ENCODE measurements at places on chromosomes 4 and X.

GRCh38 chr4:38266616-38267015 is 306.4 kb downstream of the PTTG2 start:
- DNase-seq: no peak

- DNase-seq: no peak
Observed at GRCh38 chrX:40757058-40757457, 21.7 kb upstream of the MED14 start.

DNA sequence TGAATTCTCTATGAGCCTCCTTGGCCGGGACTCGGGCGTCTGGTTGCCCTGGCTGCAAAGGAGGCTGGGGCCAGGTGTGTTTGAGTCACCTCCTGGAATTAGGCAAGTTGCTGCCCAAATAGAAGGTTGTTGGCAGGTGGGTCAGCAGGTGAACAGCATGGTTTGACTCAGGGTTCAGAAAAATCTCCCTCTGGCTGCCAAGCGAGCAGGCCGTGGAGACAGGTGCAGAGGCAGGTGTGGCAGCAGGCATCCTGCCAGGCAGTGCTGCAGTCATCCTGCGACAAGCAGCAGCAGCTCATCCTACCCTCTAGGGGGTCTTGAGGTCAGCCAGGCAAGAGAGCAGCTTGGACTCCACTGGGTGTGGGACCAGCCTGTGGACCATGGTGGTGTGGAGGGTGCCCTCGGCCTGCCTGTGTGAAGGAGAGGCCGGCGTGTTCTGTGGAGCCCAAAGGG is 8.2 kb downstream of the MSANTD1 start:
- no peak for DNase-seq

GRCh38 chrX:132819711-132820264 is 138.6 kb downstream of the HS6ST2 start:
- no peak for DNase-seq

DNA sequence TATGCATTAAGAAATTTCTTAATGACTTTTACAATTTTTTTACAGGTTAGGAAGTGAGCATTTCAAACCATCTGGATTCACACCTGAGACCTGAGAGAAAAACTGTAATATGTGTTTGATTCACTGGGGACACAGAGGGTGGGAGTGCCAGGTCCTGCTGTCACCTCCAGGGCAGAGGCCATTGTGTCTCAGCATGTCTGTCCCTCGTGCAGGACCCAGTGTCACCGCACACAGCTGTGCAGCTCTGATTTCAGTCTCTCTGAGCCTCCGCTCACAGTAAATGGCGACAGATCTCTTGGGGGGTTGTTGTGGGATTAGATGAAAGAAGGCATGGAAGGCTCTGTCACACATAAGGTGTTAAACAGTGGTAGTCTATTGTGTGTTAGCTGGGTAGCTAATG is 23.0 kb upstream of the CLDN24 start:
- no peak for DNase-seq

DNA sequence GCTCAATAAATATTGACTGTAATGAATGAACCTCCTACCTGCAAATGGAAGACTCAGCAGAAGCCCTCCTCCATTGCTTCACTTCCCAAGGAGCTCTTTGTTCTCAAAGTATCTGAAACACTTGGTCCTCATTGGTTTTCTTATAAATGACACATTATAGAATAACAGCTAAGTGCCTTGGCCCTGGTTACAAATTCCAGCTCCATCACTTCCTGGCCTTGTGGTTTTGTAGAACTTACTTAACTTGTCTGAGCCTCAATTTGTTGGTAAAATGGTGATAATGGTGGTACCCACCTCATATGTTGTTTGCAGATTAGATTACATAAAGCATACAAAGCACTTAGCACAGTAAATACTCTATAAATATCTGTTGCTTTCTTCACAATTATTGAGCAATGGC is 25.2 kb upstream of the SMIM20 start:
- DNase-seq: no peak

GRCh38 chr4:184375027-184375426 is 99.3 kb downstream of the IRF2 start:
- DNase-seq: no peak

DNA sequence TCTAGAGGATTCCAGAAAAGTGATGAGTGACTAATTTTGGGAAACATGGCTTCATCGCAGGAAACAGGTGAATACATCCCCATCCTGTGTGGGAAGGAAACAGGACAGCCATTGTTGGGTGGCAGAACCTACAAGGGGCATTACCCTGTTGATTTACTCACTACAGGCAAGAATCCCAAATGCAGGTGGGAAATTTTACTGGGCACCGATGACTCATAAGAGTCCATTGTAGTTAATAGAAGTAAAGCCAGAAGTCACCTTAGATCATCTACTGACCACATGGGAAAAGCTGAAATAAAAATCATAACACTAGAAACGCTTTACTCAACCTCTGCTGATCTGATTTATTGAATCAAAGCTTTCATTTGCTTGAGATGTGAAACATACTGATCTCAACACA is 136.4 kb downstream of the TRIML1 start:
- no peak for DNase-seq

- DNase-seq: no peak
Observed at GRCh38 chrX:154012336-154012991, 7.2 kb downstream of the IRAK1 start.

GRCh38 chr4:5959211-5959982 is 58.8 kb downstream of the C4orf50 start:
- DNase-seq: no peak

- no peak for DNase-seq
Observed at GRCh38 chrX:112662559-112663427, 16.9 kb downstream of the LHFPL1 start.

- peak; percentile 49 for DNase-seq
Observed at GRCh38 chrX:135974279-135974856, 580 bp upstream of the MMGT1 start.

DNA sequence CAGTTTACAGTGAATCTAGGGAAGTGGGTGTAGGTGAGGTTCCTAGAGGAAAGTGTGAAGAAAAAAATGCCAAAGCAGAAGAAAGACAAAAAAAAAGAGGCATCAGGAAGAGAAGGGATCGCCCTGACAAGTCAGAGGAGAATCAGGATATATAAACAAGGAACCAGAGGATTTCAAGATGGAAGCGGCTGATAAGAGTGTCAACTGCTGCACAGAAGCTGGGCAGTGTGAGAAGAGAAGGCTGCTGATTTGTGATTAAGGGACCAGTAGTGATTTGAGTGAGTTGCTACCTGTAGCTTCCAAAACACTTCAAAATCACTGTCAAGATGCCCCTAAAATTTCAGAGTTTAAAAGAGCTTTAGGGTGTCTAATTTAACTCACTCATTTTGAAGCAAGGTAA is 258.2 kb downstream of the PPP3CA start:
- no peak for DNase-seq

DNA sequence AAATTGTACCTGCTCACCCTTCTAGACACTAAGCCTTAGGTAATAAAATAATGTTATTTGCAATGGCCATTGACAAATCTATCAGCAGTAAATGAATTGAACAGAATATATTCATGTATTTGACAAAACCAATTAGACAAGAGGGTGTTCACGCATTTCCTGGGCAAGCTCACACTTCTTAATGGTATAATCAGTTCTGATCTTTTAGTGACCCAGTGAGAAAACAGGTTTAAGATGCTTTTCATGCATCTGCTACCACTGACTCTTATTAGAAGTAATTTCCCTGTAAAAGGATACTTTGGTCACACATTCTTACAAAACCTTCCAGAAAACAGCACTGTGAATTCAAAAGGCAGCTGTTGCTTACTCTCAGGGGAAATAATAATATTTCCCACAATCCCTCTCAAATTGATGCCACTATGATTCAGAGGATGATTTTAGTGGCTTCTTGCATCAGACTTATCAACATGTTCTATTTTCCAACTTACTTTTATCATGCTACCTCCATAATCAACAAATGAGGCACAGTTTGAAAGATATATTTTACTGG is 313.9 kb upstream of the NWD2 start:
- no peak for DNase-seq

- DNase-seq: no peak
Observed at GRCh38 chr4:140126261-140126660, 27.7 kb downstream of the MAML3 start.

DNA sequence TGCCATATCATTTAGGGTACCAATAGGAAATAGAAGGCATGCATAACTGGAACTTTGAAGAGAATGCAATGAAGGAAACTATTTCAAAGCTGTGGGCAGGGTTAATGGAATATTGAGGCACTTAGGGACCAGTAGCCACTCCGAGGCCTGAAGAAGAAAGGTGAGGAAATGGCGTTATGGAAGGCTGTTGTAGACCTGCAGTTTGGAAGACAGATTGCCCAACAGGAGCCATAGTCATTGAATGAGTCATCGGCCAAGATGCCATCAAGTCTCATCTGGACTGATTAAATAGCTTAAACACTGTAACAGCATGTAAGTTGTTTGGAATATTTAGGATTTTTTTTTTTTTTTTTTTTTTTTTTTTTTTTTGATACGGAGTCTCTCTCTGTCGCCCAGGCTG is 11.6 kb downstream of the CXCL13 start:
- no peak for DNase-seq

GRCh38 chrX:46574774-46575381 is 1.3 kb downstream of the CHST7 start:
- DNase-seq: peak; percentile 16

DNA sequence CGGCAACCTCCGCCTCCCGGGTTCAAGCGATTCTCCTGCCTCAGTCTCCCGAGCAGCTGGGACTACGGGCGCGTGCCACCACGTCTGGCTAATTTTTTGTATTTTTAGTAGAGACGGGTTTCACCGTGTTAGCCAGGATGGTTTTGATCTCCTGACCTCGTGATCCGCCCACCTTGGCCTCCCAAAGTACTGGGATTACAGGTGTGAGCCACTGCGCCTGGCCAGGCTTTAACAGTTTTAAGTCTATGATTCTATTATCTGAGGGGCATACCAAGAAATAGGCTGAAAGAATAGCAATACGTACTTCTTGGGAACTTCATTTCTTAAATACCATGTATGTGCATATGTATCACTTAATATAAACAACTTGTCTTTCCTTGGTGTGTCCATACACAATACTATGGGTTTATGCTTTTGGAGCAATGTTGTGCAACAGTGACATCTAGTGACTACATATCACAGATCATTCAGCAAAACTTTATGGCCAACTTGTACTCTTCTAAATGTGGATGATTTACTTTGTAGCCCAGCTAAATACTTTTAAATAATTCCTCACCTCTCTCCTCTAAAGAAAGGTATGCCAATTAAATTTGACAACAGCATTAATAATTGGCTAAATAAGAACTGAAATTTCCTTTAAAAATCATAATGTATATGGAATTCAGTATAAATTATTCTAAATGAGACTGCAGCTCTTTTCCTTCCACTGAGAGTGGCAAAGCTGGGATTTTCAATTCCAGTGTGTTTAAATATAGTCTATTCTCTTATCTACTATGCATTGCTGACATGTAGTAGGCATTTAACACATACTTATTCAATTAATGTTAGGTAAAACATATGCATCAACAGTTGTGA is 10.4 kb downstream of the SLC9B1 start:
- DNase-seq: no peak

GRCh38 chrX:49991758-49992157 is 69.4 kb downstream of the CLCN5 start:
- DNase-seq: no peak

DNA sequence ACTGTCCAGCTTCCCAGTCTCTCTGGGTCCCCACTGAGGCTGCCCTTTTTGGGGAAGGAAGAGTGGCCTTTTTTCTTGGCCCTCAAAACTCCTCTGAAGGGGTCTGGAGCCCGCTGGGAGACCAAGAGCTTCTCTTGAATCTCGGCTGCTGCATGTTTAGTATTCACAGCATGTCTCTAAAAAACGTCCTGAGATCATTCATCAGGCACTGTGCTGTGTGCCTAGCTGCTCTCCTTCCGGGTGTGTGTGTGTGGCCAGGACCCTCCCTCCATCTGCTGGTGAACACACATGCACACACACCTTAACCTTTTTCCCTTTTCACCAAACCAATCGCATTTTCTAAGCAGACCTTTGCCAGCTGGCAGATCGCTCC is 841 bp upstream of the FRMPD3 start:
- DNase-seq: no peak

Measured in stimulated activated CD4-positive, alpha-beta T cell treated with anti-CD3 and anti-CD28 coated beads, Interleukin-15, amount 100 ng/mL, for 1 hour (primary cell).